CD8-positive, alpha-beta memory T cell (primary cell): ENCODE measurements at places on chromosomes 5 and 9. TPM values are rescaled to one million over a fixed set of nuclear protein-coding genes. Genes with fewer than 3 reads are reported as not detected.

GRCh38 chr9:571066-571465 is 270.4 kb upstream of the DMRT1 start:
- DNase-seq: no peak
- H3K4me1 ChIP-seq: no peaks in the 10 kb centered on the region
- H3K36me3 ChIP-seq: no peaks in the 10 kb centered on the region
- no peaks in the 10 kb centered on the region for H3K27me3 ChIP-seq
- H3K27ac ChIP-seq: no peak overlapping the region
- no peak overlapping the region for H3K4me3 ChIP-seq

DNA sequence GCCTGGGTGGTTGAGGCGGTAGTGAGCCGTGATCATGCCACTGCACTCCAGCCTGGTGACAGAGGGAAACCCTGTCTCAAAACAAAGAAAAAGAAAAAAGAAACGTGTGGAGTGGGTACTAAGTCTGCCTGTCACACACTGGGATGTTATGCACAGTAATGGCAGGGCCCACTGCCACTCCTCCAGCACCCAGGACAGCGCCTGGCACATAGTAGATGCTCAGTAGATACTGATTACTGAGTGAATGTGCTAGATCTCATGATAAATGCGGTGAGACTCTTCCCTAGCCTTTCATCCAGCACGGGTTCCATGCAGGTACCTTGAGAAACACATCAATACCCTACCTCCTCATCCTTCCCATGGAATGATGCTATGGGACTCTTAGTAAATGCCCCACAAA is 87.4 kb upstream of the HSPA9 start:
- H3K4me1 ChIP-seq: peaks cover 15% of the 10 kb centered on the region
- peak overlapping the region; percentile 3 for H3K4me3 ChIP-seq
- H3K27ac ChIP-seq: no peak overlapping the region
- no peak for DNase-seq
- H3K36me3 ChIP-seq: no peaks in the 10 kb centered on the region

DNA sequence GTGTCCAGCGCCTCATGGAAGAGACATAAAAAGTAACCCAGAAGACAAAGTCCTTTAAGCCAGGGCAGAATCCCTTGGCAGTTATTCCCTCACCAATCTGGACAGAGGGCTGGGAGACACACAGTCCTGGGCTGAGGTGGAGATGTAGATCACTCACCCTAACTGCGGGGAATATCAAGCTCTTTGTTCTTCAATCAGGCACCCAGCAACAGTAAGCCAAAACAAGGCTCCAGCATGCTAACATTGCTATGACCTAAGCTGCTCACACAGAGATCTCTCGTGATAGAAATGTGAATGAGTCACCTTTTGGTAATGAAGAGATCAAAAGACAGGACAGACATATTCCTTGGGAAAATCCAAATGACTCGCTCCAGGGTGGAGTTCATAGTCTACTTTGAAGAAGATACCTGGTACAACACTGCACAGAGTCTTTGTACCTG is 101.3 kb downstream of the FBN2 start:
- H3K36me3 ChIP-seq: no peaks in the 10 kb centered on the region
- H3K27me3 ChIP-seq: no peaks in the 10 kb centered on the region
- no peak overlapping the region for H3K4me3 ChIP-seq
- DNase-seq: no peak

The WDR31 gene
- total RNA-seq: 1.9 TPM

The C9 gene
- not detected for total RNA-seq
